ENCODE measurements at places on chromosomes 7 and 10.

DNA sequence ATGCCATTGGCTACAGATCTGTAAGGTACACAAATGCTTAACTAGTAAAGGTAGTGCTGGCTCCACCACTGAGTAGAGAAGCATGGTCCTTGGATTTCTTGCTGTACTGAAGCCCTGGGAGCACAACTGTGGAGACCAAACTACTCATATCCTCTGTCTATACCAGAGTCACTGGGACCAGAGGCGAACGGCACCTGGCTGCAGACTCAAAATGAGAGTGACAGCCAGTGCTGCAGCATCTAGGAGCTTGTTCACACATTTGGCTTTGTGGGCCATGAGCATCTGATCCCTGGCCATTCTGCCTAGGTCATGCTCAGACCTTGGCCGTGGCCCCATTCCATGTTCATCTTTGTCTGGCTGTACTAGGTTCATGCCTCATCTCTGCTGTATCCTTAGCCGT lies 31.9 kb downstream of the LRRC18 start:
- no peak for DNase-seq

- no peak for DNase-seq
Measured at GRCh38 chr7:142030848-142031247, 35.2 kb downstream of the MGAM start.

DNA sequence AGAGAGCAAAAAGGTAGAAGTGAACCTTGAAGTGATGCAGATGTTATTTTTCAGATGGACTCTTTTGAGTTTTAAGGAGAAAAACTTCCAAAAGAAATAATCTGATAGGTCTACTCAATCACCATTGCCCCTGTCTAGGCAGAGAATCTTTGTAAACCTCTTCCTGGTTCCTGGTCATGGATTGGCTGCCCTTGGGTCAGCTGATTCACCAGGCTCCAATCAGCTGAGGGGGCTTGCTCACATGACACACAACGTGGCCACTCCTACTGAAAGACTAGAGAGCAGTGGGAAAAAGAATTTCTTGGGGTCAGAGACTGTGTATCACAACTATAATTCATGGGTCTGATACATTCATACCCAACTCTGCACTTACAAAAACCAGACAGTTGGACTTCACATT lies 20.0 kb upstream of the JCAD start:
- no peak for DNase-seq

DNA sequence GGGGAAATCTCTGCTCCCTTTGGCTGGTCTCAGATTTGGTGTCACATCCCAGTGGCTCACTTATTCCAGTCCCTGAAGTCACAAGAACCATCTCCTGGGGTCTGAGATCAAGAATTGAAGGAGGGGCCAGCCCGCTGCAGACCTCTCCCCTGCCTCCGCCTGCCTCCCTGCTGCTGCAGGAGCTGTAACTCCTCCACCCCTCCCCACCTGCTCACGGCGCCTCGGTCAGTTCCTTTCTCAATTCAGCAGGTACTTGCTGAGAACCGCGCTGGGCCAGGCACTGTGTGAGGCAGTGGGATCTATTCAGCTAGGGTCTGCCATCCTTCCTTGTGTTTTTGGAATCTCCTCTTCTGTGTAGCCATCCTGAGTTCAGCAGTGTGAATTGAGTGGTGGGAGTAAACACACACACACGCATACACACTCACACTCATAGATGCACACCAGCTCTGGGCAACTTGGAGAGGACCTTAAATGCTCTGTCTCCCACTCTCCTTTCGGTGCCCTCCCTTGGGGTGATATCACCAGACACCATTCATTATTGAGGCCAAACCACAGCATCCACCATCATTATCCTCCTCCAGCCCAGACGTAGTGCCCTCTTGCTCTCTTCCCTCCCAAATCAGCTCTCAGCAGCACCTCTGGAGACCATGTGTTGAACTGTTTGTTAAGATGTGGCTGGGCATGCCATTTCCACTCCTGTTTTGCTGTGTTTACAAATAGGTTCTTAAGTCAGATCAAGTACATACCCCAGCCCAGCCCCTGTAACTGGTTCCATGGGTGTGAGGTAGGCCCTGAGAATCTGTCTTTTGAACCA lies 22.0 kb upstream of the ANKRD2 start:
- no peak for DNase-seq

GRCh38 chr7:7329326-7329725 lies 147.0 kb downstream of the C1GALT1 start:
- DNase-seq: no peak

- no peak for DNase-seq
Measured at GRCh38 chr7:2820508-2820934, 23.6 kb downstream of the GNA12 start.
